Lower lobe of right lung (tissue), 2 donors: ENCODE measurements at places on chromosomes 3 and 15. TPM values are rescaled to one million over a fixed set of nuclear protein-coding genes. Genes with fewer than 3 reads are reported as not detected.

DNA sequence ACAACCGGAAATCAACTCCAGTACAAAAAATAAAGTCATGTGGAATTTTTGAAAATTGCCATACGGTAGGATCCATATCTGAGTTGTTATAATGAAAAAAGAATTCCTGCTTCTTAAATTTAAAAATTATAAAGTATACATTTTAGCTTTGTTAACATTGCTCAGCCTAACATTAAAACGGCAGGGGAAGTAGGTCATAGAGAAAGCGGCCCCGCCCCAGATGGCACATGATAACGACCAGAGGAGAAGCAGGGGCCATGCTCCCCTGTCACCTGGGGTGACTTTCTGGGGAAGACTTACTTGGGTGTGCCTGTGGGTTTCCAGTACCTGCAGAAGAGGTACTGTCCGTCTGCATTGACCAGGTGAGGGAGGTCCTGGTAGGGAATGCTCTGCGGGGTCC is 921 bp downstream of the MGLL start:
- H3K27me3 ChIP-seq: no peaks in the 10 kb centered on the region
- H3K4me1 ChIP-seq: peaks cover 58% of the 10 kb centered on the region
- peak overlapping the region; percentile 81 for H3K4me3 ChIP-seq
- DNase-seq: peak; percentile 70
- H3K27ac ChIP-seq: peak overlapping the region; percentile 88
- H3K36me3 ChIP-seq: peaks cover under 1% of the 10 kb centered on the region

DNA sequence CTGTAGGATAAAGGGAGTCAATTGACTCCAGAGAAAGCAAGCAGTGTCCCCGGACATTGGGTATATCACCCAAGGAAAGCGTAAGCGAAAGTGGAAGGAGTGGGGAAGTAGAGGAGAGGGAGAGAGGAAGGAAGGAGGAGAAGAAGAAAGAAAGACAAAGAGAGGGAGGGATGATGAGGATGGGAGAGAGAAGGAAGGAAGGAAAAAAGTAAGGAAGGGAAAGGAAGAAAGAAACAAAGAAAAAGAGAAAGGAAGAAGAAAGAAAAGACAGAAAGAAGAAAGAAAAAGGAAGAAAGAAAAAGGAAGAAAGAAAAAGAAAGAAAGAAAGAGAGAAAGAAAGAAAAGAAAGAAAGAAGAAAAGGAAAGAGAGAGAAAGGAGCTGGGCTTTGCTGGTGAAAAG is 839 bp downstream of the DNASE1L3 start:
- peaks cover 11% of the 10 kb centered on the region for H3K4me1 ChIP-seq
- H3K27me3 ChIP-seq: no peaks in the 10 kb centered on the region
- H3K36me3 ChIP-seq: no peaks in the 10 kb centered on the region
- H3K4me3 ChIP-seq: no peak overlapping the region

DNA sequence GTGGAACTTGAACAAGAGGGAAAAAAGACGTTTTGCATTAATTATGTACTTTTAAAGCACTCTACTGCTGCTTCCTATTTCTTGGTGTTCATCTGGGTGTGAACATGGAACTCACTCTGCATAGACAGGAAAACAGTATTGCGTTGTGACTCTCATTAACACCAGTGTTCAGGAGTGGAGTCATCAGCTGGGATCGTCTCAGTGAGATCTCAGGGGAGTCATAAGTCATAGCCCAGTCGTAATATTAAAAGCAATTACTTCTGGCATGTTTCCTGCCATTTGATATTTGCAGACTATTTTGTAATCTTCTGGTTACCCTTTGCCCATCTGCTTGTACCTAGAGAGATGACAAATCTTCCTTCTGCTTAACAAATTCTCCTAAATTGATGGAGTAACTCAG is 462.0 kb upstream of the ATP11B start:
- DNase-seq: no peak
- H3K27me3 ChIP-seq: no peaks in the 10 kb centered on the region
- H3K27ac ChIP-seq: no peak overlapping the region
- no peaks in the 10 kb centered on the region for H3K4me1 ChIP-seq

DNA sequence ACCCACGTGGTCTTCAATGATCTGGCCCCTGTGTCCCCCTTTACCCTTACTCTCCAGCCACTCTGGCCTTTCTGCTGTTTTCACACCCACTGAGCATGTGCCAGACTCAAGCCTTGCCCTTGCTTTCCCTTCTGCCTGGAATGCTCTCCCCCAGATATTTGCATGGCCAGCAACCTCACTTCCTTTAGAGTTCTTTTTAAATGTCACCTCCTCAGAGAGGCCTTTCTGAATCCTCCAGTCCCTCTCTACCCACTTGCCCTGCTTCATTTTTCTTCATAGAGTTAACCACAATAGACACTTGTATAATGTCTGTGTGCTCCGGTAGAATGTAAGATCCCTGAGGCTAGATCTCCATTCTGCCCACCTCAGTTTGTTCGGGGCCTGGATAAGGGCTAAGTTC is 39.4 kb upstream of the TIPARP start:
- H3K27me3 ChIP-seq: no peaks in the 10 kb centered on the region
- no peak overlapping the region for H3K4me3 ChIP-seq
- no peak overlapping the region for H3K27ac ChIP-seq

DNA sequence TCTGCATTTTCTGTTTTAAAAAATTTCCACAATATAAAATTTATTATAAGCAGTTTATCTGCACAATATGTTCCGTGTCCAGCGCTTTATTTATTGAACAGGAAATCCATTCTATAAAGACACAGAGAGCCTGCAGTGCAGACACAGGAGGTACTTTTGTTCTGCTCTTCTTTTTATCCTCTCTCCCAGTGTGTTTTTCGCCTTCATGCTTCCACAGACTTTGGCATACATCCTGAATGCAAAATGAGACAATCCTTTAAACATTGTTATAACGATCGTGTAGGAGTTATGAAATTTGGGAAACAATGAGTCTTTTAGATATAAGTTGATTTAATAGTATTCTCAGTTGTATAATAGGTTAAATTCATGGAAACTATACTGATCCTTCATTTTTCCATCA is 749.2 kb downstream of the NAALADL2 start:
- no peak for DNase-seq
- no peaks in the 10 kb centered on the region for H3K27me3 ChIP-seq
- H3K27ac ChIP-seq: no peak overlapping the region
- no peaks in the 10 kb centered on the region for H3K4me1 ChIP-seq
- H3K4me3 ChIP-seq: no peak overlapping the region

DNA sequence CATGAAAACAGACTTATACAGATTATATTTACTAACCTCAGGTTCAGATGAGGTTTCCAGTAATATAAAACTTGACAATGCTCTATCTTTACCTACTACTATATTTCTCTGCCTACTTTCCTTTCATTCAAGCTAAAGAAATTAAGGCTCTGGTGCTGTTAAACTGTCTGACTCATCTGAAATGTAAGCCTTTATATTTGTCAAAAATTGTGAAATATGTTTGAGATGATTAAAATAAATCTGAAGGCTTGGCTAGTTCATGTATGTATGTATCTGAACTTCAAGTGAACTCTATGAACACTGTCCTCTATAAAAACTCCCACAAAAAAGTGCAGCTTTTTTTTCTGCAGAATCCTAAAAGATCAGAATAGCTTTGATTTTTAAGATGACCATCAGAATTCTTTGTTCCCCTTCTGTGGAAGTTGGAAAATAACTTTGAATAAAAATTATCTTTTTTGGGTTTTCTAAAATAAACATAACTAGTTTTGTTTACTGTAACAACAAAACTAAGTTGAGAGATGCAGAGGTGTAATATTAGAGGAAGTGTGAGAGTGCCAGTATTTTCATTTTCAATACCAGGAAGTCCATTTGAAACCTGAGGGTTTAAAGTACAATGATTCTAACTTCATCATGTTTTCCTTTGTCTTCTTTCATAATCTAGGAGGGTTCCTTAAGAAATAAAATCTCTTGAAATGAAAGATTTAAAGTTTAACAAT is 42.2 kb downstream of the ILDR1 start:
- H3K4me1 ChIP-seq: no peaks in the 10 kb centered on the region
- no peaks in the 10 kb centered on the region for H3K36me3 ChIP-seq
- DNase-seq: no peak

The TGM5 gene
- 0.32 TPM for total RNA-seq

DNA sequence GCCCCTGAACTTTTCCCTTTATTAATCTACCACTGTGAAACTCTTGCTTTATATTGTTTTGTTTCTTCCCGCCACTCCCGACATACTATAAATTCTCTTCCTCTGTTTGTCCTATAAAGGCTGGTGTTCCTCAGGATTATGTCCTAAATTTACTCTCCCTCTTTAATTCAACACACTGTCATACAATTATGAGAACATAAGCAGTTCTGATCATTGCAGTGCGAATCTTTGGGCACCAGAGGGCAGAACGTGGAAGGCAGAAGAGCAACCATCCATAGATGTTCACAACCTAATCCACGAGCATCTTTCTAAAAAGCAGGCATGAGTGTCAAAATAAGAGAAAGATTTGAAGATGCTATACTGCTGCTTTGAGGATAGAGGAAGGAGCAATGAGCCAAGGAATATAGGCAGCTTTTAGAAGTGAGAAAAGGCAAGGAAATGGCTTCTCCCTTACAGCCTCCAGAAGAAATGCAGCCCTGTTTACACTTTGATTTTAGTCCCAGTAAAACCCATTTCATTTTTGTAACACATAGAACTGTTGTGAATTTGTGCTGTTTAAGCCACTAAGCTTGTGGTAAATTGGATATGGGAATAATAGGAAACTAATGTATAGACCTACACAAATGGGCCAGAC is 179.4 kb downstream of the GBE1 start:
- H3K27me3 ChIP-seq: no peaks in the 10 kb centered on the region
- H3K4me3 ChIP-seq: no peak overlapping the region
- peaks cover 6% of the 10 kb centered on the region for H3K36me3 ChIP-seq

DNA sequence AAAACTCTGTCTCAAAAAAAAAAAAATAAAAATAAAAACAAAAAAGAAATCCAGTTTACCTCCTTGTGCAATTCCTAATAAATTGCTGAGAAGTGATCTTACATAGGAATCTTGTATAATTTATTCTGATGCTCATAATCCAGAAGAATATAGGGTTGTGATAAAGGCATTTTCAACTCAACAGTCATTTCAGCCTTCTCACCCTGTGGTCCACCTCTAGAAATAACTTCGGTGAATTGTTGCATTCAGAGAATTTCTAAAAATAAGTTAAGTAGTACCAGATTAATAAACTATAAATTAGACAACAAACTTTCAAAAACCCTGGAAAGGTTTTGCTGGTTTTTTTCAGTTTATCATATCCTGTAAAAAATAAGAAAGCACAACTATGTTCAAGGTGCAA is 20.2 kb downstream of the RAF1 start:
- no peaks in the 10 kb centered on the region for H3K36me3 ChIP-seq
- H3K4me3 ChIP-seq: no peak overlapping the region
- no peak overlapping the region for H3K27ac ChIP-seq

The MGLL gene
- 132 TPM for total RNA-seq

The KLF15 gene
- 40.1 TPM for total RNA-seq

DNA sequence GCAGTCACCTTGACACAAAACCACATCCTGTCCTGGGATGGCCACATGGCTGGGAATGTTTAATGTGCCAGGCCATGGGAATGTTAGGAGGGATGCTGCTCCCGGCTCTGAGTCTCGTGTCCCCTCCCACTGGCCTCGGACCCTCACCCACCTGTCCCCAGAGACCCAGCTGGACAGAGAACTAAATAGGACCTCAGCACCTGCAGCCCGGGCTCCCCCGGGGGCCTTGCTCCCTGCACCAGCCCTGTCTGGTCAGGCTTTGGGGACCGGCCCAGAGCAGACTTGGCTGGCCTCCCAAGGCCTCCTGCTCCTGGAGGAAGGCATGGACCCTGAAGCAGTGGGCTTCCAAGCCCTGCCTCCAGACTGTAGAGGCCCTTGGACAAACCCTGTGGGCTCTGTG is 100.0 kb upstream of the IQSEC1 start:
- no peak overlapping the region for H3K4me3 ChIP-seq
- no peaks in the 10 kb centered on the region for H3K4me1 ChIP-seq
- H3K36me3 ChIP-seq: no peaks in the 10 kb centered on the region
- no peaks in the 10 kb centered on the region for H3K27me3 ChIP-seq
- DNase-seq: no peak
- H3K27ac ChIP-seq: no peak overlapping the region

- no peak overlapping the region for H3K27ac ChIP-seq
- H3K36me3 ChIP-seq: no peaks in the 10 kb centered on the region
- H3K27me3 ChIP-seq: no peaks in the 10 kb centered on the region
- peaks cover 4% of the 10 kb centered on the region for H3K4me1 ChIP-seq
These were observed 441.3 kb upstream of the THBS1 start for GRCh38 chr15:39139431-39140059.

GRCh38 chr3:130795396-130795795 is 48.8 kb upstream of the PIK3R4 start:
- no peak for DNase-seq
- no peak overlapping the region for H3K27ac ChIP-seq
- H3K4me1 ChIP-seq: no peaks in the 10 kb centered on the region
- no peak overlapping the region for H3K4me3 ChIP-seq

GRCh38 chr15:53739187-53739586 is 20.3 kb downstream of the WDR72 start:
- H3K27ac ChIP-seq: no peak overlapping the region
- H3K27me3 ChIP-seq: no peaks in the 10 kb centered on the region
- no peaks in the 10 kb centered on the region for H3K36me3 ChIP-seq
- H3K4me1 ChIP-seq: no peaks in the 10 kb centered on the region
- no peak for DNase-seq
- H3K4me3 ChIP-seq: no peak overlapping the region

The B3GALNT1 gene
- total RNA-seq: 25.8 TPM
